ENCODE measurements at places on chromosomes 16 and 17. TPM values are rescaled to one million over a fixed set of nuclear protein-coding genes. Genes with fewer than 3 reads are reported as not detected.

LHX1 gene
- not detected for total RNA-seq

TMIGD1 gene
- total RNA-seq, result not detected

TMC8 gene
- not detected for total RNA-seq

CIAPIN1 gene
- 42.2 TPM for total RNA-seq

- no peak for DNase-seq
These were observed 143.4 kb upstream of the CDC42EP4 start for GRCh38 chr17:73455050-73455687.

DNA sequence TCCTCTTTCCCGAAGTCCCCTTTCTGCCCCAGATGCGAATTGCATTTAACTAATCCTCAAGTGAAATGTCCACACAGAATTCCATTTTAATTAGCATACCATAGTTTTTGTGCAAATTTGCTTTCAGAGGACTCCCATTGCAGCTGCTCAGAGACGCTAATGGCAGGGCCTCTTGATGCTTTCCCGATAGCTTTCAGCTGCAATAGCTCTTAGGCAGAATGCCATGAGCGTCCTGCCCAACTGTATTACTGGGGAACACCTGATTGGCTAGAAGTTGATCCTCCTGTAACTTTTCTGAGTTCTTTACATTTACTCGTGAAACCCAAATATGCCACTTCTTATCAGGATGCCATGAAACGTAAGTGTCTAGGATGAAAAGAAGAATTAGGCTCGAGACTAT is 203.0 kb downstream of the UTP18 start:
- no peak for DNase-seq
